Keratinocyte (primary cell): ENCODE measurements at places on chromosomes 13 and 19. TPM values are rescaled to one million over a fixed set of nuclear protein-coding genes. Genes with fewer than 3 reads are reported as not detected.
A peak's percentile ranks its signal among the peaks of the same experiment; 100 is the strongest.

Gene ZNF540
- polyA plus RNA-seq: 0.15 to 0.95 TPM (median 0.35 TPM) in 3 replicates

Gene KLF2
- polyA plus RNA-seq: 0.09 TPM in 1 of 3 replicates, not detected in the others

Gene ANGPTL4
- 102 to 143 TPM (median 112 TPM) in 3 replicates for polyA plus RNA-seq

Gene TEX29
- 0.12 to 0.18 TPM in 2 of 3 replicates, not detected in the other for polyA plus RNA-seq

Gene THSD1
- polyA plus RNA-seq: 9.2 to 15.4 TPM (median 9.7 TPM) in 3 replicates

DNA sequence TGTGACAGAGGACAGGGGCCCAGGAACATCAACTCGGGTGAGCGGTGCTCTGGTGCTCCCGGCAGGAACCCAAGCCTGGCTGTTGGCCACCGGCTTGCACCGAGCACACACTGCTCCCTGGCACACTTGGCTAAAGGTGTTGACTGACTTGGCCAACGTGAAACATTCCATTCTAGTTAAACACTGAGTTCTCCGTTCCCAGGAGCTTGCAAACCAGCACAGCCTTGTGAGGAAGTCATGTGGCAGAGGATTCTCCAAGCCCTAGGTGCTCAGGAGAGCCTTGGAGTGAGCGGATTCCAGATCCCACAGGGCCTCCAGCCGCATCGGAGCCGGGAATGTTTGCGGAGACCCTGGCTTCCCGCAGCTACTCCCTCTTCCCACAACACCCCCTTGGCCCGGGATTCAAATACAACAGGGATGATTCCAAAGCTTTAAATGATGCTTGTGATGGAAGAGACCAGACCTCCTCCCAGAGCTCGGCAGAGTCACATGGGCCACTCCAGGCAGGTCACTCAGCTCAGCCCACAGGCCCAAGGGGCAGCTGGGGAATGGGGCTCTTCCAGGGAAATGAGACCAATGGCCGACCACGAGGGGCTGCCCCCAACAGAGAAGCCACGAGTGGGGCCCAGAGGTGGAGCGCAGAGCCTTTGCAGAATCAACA, 2.9 kb downstream of the C13orf46 start:
- H3K27me3 ChIP-seq: peaks cover 12% of the 10 kb centered on the region

- no peak for DNase-seq
- peaks cover 25% of the 10 kb centered on the region for H3K4me1 ChIP-seq
- peak overlapping the region; percentile 92 for H3K27ac ChIP-seq
These were observed 1.4 kb downstream of the HNRNPUL1 start for GRCh38 chr19:41265395-41266153.

GRCh38 chr13:20412691-20413355, 112.8 kb downstream of the CRYL1 start:
- peak overlapping the region; percentile 20 for H3K27ac ChIP-seq
- H3K4me3 ChIP-seq: no peak overlapping the region
- no peaks in the 10 kb centered on the region for H3K36me3 ChIP-seq
- H3K4me1 ChIP-seq: peaks cover 28% of the 10 kb centered on the region
- H3K27me3 ChIP-seq: no peaks in the 10 kb centered on the region

GRCh38 chr19:10112037-10112761, 706 bp downstream of the P2RY11 start:
- DNase-seq: no peak
- no peak overlapping the region for H3K27ac ChIP-seq
- no peak overlapping the region for H3K4me3 ChIP-seq

- H3K36me3 ChIP-seq: peaks cover 24% of the 10 kb centered on the region
- peak overlapping the region; percentile 76 for H3K27ac ChIP-seq
- no peak for DNase-seq
- H3K4me1 ChIP-seq: peaks cover 47% of the 10 kb centered on the region
- H3K4me3 ChIP-seq: peak overlapping the region; percentile 18
- H3K27me3 ChIP-seq: no peaks in the 10 kb centered on the region
These were observed 3.9 kb downstream of the PPP5C start for GRCh38 chr19:46350758-46351159.

DNA sequence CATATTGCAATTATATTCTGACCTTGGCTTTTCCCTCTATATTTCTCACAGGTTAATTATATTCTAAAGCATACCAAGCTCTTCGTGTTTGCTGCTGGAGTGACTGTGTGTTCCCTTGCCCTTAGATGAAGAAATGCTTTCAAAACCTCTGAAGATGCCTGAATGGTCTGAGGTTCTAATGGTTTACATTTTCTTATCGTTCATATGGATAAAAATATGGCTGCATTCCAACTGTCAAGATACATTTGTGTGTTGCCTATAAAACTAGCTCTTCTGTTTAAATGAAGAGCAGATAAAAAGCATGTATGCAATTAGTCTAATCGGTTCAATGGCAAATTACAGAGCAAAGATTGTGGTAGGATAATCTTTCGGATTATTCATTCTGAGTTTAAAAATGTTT, 68.4 kb upstream of the ANKRD10 start:
- no peaks in the 10 kb centered on the region for H3K36me3 ChIP-seq
- H3K4me3 ChIP-seq: no peak overlapping the region
- no peak for DNase-seq
- peaks cover 15% of the 10 kb centered on the region for H3K27me3 ChIP-seq

DNA sequence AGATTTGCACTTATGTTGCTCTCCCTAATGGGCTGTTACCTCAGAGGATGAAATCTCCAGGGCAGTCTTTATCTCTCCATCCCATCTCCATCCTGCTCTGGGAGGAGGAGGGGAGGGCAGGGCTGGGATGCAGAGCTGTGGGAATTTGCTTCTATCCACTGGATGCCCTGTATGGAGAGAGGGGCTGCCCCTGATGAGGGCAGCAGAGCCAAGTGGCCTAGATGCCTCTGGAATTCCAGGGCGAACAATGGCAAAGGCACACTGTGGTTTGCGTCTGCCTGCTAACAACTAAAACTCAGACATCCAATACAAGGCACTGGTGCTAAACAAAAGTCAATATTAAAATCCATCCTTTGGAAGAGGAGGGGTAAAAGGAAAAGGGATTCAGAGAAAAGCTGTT, 165.1 kb downstream of the COG6 start:
- no peak overlapping the region for H3K27ac ChIP-seq
- H3K36me3 ChIP-seq: no peaks in the 10 kb centered on the region
- H3K4me1 ChIP-seq: no peaks in the 10 kb centered on the region
- DNase-seq: no peak
- H3K4me3 ChIP-seq: no peak overlapping the region
- no peaks in the 10 kb centered on the region for H3K27me3 ChIP-seq

DNA sequence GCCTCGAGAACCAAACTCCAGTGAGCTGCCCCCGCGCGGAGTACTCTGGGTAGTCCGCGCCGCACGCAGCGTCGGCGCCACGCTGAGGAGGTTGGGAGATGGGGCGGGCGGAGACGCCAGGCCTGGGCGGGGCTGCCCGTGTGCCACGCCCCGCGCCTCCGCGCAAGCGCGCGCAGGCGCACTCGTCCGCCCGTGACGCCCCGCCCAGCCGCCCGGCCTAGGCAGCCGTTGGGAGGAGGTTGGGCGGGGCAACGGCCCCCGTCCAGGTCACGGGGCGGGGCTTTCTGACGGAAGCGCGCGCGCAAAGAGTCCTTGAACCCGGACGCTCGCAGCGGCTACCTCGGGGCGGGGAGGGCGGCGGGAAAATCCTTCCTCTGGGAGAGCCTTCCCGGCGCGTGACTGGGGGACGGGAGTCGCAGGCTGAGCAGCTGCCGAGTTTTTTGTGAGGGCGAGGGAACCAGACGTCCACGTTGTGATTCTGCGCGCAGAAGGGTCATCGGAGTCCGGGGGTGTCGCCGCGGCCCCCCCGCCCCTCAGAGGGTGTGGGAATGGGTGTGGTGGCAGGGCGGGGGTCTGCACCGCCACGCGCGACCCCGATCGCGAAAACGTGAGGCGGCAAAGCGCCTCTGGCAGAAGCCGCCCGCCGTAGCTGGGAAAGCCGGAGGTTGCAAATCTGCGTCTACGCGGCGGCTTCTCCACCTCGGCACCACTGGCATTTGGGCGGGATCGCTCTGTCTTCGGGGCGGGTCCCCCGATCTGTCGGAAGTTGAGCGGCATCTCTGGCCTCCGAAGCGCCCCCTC, at the start of gene MED26:
Gene MED26, minus strand, starts transcription at position 22 of the 801 bp plus-strand sequence. CDS start 261 bp downstream, outside the sequence.
- H3K27ac ChIP-seq: peak within 1 kb of the TSS; percentile 84
- peaks cover 13% of the 10 kb centered on the region for H3K36me3 ChIP-seq
- H3K4me1 ChIP-seq: peaks cover 17% of the 10 kb centered on the region
- peak; percentile 61 for DNase-seq
- H3K27me3 ChIP-seq: no peaks in the 10 kb centered on the region

GRCh38 chr19:58364146-58364545, 1.6 kb upstream of the ZNF497 start:
- H3K4me1 ChIP-seq: peaks cover 7% of the 10 kb centered on the region
- no peaks in the 10 kb centered on the region for H3K36me3 ChIP-seq
- no peak for DNase-seq
- H3K27me3 ChIP-seq: no peaks in the 10 kb centered on the region
- H3K27ac ChIP-seq: no peak overlapping the region
- no peak overlapping the region for H3K4me3 ChIP-seq

- no peak overlapping the region for H3K27ac ChIP-seq
- no peak overlapping the region for H3K4me3 ChIP-seq
- H3K4me1 ChIP-seq: no peaks in the 10 kb centered on the region
- no peak for DNase-seq
These were observed 1456.1 kb upstream of the MIR17HG start for GRCh38 chr13:89891416-89891815.

GRCh38 chr13:48896312-48896711, 79.4 kb upstream of the FNDC3A start:
- H3K27ac ChIP-seq: no peak overlapping the region
- no peaks in the 10 kb centered on the region for H3K27me3 ChIP-seq
- no peaks in the 10 kb centered on the region for H3K36me3 ChIP-seq
- H3K4me3 ChIP-seq: no peak overlapping the region

DNA sequence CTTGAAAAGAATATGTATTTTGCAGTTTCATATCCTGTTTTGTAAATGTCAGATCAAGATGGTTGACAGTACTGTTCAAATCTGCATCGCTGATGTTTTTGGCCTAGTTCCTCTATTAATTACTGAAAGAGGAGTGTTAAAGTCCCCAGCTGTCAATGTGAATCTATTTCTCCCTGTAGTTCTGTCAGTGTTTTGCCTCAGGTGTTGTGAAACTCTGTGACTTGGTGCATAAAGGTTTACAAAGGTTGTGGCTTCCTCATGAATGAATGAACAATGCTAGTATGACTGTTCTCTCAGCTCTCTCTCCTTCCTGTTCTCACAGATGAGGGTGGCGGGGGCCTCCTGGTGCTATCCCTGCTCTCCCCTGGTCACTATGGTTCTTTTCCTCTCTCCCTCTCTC, 142.4 kb downstream of the MYCBP2 start:
- H3K4me1 ChIP-seq: peaks cover 20% of the 10 kb centered on the region
- H3K27ac ChIP-seq: peak overlapping the region; percentile 38
- H3K27me3 ChIP-seq: no peaks in the 10 kb centered on the region
- peaks cover 14% of the 10 kb centered on the region for H3K36me3 ChIP-seq
- DNase-seq: no peak

DNA sequence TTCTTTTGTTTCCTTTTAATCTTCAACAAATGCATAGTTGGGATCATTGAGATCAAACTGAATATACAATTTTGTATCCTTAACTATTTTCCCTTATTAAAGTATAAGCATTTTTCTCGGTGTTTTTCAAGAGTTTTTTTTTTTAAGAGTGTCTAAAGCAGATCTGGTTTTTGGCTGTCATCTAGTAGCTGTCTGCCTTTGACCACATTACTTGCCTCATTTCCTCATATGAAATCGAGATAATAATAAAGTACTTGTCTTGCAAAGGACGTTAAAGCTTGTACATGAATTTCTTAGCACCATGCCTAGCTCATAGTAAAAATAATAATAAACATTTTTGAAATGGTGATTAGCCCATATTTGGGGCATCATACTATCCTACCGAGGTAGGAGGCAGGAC, 121.2 kb downstream of the PDS5B start:
- H3K4me3 ChIP-seq: no peak overlapping the region
- no peaks in the 10 kb centered on the region for H3K36me3 ChIP-seq
- DNase-seq: no peak
- H3K4me1 ChIP-seq: no peaks in the 10 kb centered on the region
